ENCODE measurements at places on chromosomes 6 and 20.

DNA sequence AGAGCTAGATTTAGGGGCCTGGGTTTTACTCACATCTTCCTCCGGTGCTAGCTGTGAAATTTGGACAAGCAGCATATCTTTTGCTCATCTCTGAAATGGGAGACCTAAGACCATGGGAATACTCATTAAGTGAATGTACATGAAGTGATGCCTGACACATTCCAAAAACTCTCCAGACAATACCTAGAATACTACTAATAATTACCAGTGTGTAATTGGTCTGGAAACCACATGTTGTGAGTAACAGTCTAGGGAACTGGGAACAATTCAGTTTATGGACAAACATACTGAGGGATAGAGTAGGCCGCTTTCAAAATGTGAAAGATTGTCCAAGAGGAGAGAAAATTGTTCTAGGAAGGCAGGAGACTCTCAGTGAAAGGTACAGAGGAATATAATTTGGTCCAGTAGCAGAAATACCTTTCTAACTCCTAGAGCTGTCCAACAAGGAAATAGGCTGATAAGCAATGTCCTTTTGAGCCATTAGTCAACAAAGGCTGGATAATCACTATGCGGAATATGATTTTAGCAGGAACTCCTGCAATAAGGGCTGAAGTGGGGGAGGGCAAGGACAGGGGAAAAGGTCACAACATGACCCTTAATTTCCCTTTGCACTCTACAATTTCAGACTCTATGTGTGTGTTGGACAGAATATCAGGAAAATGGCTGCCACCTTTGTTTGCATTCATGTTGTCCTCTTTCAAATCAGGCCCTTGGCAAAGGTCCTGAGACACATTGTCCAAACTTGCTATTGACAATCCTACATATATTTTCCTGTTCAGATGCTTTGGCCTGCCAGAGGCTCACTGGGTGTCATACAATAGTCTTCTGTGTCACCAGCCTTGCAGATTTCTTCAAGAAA, 315.4 kb downstream of the PLCB1 start:
- no peak overlapping the region for H3K27ac ChIP-seq
- no peaks in the 10 kb centered on the region for H3K36me3 ChIP-seq
- no peaks in the 10 kb centered on the region for H3K4me1 ChIP-seq
- no peaks in the 10 kb centered on the region for H3K27me3 ChIP-seq
- no peak overlapping the region for H3K4me3 ChIP-seq

- DNase-seq, result no peak
- H3K4me3 ChIP-seq, result no peak overlapping the region
- H3K27ac ChIP-seq, result no peak overlapping the region
- no peaks in the 10 kb centered on the region for H3K27me3 ChIP-seq
- H3K36me3 ChIP-seq, result no peaks in the 10 kb centered on the region
Observed at GRCh38 chr20:8055096-8055495, 35.5 kb upstream of the TMX4 start.

- H3K36me3 ChIP-seq, result no peaks in the 10 kb centered on the region
- no peaks in the 10 kb centered on the region for H3K4me1 ChIP-seq
- H3K27ac ChIP-seq, result no peak overlapping the region
- peaks cover 9% of the 10 kb centered on the region for H3K27me3 ChIP-seq
Observed at GRCh38 chr6:10685092-10685915, 9.1 kb downstream of the C6orf52 start.

GRCh38 chr6:37313723-37314486, 39.9 kb upstream of the RNF8 start:
- peaks cover 19% of the 10 kb centered on the region for H3K36me3 ChIP-seq
- no peak overlapping the region for H3K27ac ChIP-seq
- no peak overlapping the region for H3K4me3 ChIP-seq

GRCh38 chr6:127776320-127776719, 124.5 kb downstream of the THEMIS start:
- no peak overlapping the region for H3K27ac ChIP-seq
- no peak overlapping the region for H3K4me3 ChIP-seq
- no peaks in the 10 kb centered on the region for H3K4me1 ChIP-seq
- DNase-seq, result no peak
- no peaks in the 10 kb centered on the region for H3K27me3 ChIP-seq
